ENCODE measurements at places on chromosomes 1 and 21.
A peak's percentile ranks its signal among the peaks of the same experiment; 100 is the strongest.

- DNase-seq = no peak
These were observed 19.9 kb upstream of the KCNE2 start for GRCh38 chr21:34343838-34344381.

DNA sequence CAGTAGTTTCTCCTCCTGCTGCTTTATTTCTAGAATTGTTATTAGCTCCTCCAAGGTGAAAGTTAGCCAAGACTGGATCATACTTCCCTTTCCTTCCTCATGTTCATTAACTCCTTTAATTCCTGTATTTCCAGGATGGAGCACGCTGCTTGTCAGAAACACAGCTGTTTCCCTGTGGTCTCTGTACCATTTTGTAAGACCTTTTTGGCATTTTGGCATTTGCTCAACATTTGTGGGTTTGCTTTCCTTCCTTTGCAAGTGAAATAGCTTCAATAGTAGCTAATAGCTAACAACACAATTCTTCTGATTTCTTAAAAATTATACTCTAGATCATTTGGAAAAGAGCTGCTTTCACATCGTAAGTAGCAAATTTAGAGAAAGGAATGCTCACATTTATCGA, 44.3 kb upstream of the HPDL start:
- DNase-seq = peak; percentile 11

DNA sequence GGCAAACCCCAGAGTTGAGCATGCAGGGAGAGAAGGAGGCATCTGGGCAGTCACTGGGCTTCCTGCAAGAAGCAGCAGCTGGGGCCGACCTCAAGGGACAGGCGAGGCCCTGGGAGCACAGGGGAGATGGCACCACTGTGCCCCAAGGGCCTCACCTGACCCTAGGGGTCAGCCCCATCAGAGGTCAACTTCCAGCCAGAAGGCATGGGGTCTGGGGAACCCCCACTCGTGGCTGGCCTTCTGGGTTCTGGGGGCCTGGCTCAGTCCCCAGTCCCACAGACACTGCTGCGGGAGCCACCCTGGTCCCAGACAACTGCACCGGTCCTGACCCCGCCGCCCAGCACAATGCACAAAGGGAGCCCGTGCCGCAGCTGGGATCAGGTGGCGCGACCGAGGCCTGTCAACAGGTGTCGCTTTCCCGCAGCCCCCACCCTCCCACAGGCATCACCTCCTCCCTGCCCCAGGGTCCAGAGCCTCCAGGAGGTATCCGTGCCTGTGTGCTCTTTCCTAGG, 6.2 kb downstream of the WNT9A start:
- no peak for DNase-seq

GRCh38 chr1:182493063-182493462, 43.1 kb downstream of the RGSL1 start:
- no peak for DNase-seq

DNA sequence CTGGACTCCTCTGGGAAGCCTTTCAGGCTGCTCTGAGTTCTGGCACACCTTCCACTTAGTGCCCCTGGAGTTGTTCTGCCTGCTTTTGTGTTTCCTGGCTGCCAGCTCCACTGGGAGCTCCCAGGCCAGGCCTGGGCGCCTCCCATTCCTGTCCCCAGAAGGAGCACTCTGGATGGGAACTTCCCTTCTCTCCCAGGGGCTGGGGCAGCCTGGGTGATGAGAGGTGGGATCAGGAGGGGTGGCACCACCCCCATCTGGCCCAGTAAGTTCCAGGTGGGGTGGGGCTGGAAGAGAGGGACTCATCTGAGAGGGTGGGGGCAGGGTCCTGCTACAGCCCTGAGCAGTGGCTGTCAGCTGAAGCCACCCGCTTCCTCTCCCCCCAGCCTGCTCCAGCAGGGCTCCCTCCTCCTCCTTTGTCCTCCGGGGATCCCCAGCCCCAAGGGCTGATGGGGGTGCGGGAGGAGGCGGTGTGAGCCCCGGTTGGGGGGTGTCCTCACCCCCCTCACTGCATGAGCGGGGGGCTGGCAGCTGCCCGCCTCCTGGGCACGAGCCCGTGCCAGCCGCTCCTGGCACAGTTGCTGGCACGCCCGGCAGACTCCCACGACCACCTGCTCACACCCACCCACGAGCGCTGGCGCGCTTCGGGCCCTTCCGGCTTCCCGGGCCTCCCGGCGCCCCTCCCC, 4.7 kb downstream of the FOXO6 start:
- DNase-seq = no peak

GRCh38 chr1:176566004-176566975, 103.3 kb downstream of the PAPPA2 start:
- peak; percentile 55 for DNase-seq

GRCh38 chr1:108504447-108504846, 54.3 kb downstream of the NBPF6 start:
- no peak for DNase-seq

DNA sequence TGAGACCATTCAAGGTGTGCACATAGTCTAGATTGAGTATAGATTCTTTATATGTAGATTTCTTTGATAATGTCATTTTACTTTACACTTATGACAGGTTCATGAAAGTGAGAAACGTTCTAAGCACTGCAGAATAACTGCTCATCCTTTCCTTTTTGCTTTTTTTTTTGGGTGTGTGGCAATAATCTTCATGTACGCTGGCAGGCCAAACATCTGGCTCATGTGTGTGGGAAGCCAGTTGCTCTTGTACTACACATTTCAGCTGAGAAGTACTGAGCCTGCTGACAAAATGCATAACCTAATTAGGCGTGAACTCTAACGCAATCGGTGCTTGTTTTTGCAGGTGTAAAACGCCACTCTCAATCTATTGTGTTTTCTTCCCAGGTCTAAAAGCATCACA, 350.8 kb upstream of the KAZN start:
- no peak for DNase-seq

DNA sequence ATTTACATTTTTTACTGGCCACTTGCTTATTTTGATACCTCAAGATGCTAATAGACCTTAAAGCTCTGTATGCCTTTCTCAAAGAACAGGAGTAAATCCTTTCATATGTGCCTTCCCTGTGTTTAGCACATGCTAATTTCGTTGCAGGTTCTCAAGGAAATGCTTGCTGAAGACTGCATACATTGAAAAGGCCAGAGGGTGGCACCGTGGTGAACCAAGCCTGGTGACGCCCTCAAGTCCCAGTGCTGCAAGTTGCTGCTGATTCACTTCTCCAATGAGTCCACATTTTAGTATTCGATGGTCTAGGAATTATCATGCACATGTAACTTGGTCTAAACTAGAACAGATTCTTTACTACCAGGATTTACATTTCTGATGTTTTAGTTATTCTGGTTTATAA, 94.1 kb downstream of the CLDN17 start:
- DNase-seq = peak; percentile 8

- no peak for DNase-seq
These were observed 16.6 kb upstream of the TBX15 start for GRCh38 chr1:119004781-119005180.

- peak; percentile 62 for DNase-seq
These were observed 79.3 kb upstream of the ATF3 start for GRCh38 chr1:212529211-212529741.

DNA sequence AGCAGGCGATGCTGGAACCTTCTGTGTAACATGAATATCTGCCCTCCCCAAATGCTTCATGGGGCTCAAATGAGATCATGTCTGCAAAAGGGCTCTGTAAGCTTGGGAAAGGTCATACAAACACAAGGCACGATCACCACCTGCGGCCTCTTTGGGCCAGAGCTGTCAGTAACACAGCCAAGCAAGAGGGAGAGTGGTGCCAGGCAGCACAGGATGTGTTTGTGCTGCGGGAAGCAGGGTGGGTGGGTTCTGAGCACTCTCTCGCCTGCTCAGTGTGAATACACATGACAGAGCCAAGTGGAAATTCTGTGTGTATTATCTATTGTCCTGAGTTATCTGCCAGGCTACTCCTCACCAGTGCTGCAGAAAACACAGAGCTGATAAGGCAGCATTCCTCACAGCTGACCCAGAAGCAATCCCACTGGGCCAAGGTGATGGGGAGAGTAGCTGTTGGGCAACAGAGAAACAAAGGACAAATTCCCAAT, 101.2 kb downstream of the LAMC2 start:
- DNase-seq = no peak

GRCh38 chr21:45602106-45602505, 41.4 kb upstream of the PCBP3 start:
- no peak for DNase-seq

DNA sequence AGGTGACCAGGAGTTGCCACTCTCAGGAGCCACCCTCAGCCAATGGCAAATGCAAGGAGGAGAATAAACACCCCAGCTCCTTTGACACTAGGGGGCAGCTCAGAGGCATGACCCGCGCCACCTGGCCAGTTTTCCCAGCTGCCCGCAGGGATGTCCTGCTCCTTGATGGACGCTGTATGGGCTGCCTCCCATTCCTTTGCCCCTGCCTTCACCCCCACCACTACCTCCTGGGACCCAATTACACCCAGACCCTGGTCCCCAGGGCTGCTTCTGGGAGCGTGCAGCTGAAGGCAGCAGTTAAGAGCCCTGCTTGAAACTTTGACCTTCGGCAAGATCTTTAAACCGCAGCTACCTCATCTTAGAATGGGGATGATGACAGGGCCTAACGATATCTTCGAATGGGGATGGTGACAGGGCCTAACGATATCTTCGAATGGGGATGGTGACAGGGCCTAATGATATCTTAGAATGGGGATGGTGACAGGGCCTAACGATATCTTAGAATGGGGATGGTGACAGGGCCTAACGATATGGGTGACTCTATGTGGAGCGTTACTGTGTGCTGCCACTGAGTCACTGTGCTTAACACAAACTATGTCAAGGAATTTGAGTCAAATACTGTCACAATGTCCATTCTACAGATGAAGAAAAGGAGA, 163.0 kb upstream of the KAZN start:
- no peak for DNase-seq

DNA sequence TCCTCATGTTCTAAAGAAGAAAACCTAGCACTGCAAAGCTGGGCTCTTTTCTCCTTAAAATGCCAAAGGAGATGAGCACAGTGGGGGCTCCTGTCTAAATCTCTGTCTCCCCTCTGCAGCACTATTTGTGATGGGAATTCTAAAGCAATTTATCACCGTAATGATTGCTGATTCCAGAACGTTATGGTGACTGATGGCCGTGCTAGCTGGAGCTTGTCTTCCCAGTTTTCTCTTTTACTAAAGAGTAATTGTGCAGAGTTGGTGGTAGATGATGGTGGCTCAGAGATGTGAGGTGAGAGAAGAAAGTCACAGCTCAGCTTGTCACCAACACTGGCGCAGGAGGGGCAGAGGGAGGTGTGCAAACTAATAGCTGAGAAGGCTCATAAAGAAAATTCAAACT, 60.7 kb upstream of the ATP2B4 start:
- no peak for DNase-seq

- DNase-seq = no peak
These were observed 140.9 kb downstream of the EIF4G3 start for GRCh38 chr1:21035794-21036193.

All from AG10803 (cell line).